ENCODE measurements at places on chromosomes 2 and 18. TPM values are rescaled to one million over a fixed set of nuclear protein-coding genes. Genes with fewer than 3 reads are reported as not detected.

DNA sequence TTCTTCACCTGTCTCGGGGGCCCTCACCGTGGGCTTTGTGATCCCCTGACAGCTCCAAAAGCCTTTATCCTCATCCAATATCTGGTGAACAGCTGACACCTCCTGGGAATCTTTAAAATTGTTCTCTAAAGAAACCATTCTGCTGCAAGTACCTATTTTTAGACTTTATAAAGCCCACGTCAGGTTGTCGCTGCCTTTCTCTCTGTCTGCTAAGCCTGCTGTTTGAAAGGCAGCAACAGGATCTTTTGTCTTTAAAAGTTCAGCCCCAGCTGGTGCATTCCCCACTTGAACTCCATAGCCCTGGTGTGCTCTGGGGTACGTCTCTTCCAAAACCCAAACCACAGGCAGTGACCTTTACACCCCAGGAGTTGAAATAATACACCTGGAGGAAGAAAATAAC lies 145.0 kb downstream of the NEDD4L start:
- no peak for DNase-seq

DNA sequence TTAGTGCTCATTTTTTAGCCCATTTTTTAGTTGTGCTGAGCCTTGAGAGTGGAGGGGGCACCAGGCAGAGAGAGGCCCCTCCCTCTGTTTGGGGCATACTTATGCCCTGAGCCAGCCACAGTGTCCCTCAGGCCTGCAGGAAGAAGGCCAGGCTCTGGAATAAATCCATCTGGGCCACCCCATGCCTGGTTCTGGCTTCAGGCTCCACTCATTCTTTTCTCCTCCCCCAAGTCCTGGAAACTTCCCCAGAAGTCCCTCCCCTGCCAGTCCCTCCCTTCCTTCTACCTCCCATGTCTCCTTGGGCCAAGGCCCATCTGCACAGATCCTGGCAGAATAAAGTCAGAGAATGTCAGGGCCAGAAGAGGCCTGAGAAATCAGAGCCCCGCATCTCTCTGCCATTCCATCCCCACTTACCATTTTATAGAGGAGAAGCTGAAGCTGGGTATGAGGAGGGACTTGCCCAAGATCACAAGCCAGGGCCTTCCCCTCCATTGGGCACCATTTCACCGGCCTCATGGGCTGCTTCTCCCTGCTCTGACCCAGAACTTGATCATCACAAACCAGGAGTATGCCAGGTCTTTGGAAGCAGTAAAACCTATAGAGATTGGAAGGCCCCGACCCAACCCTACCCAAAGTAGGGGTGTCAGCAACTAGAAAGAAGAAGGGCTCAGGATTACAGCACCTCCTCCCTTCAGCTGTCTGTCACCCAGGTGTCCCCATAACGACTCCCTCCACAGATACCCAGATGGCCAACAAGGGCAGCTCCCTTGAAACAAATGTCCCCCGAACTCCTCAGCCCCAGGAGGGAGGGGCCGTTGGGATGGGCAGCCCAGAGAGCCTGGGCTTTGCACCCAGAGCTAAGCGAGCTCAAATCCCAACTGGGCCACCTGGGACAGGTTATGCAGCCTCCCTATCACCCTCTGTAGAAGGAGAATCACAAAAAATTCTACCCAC lies 108.4 kb downstream of the POLR1A start:
- no peak for DNase-seq

GRCh38 chr2:170525566-170525900 lies 189.6 kb upstream of the SP5 start:
- DNase-seq = peak; percentile 35

DNA sequence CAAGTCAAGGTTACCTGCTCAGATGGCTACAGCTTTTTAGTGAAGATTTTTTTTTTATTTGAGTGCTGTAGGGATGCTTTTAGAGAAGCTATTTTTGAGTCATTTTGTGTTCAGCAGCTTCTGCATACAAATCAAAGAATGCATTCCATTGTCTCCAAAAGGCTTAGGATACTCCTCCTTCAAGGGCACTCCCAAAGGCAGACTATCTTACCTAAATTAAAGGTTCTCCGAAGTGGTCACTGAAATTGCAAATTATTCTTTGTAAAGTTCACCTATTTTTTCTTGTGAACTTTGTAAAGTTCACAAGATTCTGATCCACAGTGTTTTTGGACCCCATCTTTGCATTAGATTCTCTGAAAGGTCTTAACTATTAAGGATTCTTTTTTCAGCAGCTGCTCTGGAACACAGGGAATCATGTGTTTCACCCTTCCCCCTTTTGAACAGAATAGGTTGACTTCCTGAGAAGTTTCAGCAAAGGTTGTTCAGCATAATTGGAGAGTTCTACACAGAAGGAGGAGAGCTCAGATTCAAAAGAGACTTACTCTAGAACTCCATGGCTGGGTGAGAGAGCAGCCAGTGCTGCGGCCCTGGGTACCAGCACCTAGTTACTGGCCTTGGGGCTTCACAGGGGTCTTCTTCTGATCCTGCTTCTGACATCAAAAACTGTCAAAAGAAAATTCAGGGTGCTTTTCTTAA lies 14.5 kb downstream of the CLIP4 start:
- no peak for DNase-seq

- DNase-seq = no peak
These were observed 40.2 kb downstream of the EPAS1 start for GRCh38 chr2:46337208-46337994.

The MPP4 gene
- total RNA-seq = not detected

- no peak for DNase-seq
These were observed 464.7 kb downstream of the TXNL1 start for GRCh38 chr18:56173542-56174220.

The DYSF gene
- total RNA-seq = 7.5 TPM

The IL36B gene
- not detected for total RNA-seq

DNA sequence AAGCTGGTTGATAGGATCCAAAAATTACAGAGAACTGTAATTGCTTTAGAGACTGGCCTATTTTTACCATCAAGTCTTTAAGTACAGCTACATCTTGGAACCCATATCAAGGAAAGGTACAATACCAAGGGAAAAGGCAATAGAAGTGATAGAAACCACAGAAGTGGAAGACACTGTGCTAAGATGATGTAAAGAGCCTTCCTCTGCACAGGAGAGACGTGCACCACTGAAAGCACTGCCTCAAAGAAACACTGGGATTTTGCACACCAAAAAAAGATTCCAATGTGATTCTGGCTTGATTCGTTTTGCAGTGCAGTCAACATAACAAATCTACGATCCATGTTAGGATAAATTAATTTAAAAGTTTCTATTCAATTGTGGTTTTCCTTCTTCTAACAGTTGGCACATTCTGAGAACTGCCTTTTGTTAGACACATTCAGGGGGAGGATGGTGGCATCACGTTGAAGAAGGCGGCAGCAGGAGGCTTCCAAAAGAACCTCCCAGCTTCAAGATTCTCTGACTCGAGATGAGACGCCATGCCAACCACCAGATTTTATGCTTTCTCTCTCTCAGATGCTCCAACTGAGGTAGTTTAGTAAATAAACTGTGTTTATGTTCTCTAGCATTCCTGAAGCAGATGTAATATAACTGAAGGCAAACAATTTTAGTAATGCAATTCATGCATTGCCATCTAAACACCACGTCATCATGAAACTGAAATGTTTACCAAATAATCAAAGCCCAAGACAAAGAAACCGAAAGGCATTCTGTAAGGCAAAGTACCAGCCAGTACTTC lies 102.9 kb downstream of the BCL2 start:
- no peak for DNase-seq

GRCh38 chr2:135149251-135149650 lies 97.2 kb downstream of the RAB3GAP1 start:
- DNase-seq = no peak

DNA sequence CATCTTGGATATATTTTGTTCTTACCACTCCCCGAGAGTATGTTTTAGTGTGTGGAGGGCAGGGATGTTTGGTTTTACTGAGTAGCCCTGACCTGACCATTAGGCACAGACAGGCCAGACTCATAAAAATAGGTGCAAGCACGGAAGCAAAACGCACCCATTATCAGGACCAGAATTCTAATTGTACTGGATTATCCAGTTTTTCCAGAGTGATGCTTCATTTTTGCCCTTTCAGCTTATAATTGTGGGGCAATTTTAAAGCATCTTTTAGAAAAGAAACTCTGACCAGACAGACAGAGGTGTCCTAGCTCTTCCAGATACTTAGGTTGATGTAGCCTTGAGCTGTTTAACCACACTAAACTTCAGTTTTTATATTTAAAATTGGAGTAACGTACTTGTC lies 4.4 kb downstream of the NCOA1 start:
- no peak for DNase-seq

GRCh38 chr2:78721355-78722033 lies 304.0 kb upstream of the REG3G start:
- no peak for DNase-seq

GRCh38 chr2:133194362-133194655 lies 374.0 kb downstream of the NCKAP5 start:
- DNase-seq = no peak

GRCh38 chr18:64203295-64203694 lies 54.4 kb upstream of the LINC00305 start:
- no peak for DNase-seq

The FKBP1B gene
- 8.0 TPM for total RNA-seq

GRCh38 chr2:10906926-10907625 lies 4.7 kb upstream of the KCNF1 start:
- no peak for DNase-seq

- DNase-seq = no peak
These were observed 8.0 kb upstream of the SCN1A start for GRCh38 chr2:166135849-166136258.

The POMC gene
- total RNA-seq = 0.53 TPM

GRCh38 chr2:134008837-134009236 lies 245.0 kb upstream of the MGAT5 start:
- no peak for DNase-seq

The MYO5B gene
- total RNA-seq = 106 TPM

DNA sequence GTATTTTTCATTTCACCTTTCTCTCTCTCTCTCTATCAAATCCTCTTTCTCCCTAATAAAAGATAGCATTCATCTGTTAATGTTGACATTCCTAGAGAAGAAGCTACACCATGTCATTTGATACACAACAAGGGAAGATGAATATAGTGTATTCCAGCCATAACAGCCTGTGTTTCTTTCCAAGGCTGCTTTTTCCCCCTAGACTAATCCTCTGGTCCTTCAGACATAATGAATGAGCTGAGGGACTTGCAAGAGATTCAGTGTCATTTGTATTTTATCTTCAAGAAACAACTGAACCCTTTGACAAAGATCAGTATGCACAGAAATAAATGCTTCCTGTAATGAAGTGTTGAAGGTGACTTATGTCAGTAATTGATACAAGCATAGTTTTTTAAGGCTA lies 284.0 kb upstream of the NXPH2 start:
- DNase-seq = no peak

DNA sequence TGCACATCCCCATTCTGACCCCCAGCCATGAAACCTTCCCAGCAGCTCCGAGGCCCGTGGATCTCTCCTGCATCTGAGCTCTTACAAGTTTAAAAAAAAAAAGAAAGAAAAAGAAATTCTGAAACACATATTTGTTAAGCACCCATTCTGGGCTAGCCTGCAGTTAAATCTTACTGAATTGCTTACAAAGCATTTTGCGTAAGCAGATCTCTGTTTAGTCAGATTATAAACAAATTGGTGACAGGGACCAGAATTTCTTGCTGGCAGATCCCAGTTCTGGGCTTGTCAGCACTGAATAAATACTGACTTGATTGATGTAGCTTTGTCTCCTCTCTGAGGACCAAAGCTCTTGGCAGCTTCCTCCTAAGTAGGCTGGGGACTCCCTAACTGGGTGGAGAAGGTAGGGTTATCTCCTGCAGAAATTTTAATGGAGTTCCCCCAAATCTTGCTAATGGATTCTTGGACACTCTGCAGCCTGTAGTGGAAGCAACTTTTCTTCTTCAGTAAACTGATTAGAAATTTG lies 160.9 kb downstream of the MIB1 start:
- no peak for DNase-seq

The PLGLB1 gene
- total RNA-seq = 2.5 TPM

DNA sequence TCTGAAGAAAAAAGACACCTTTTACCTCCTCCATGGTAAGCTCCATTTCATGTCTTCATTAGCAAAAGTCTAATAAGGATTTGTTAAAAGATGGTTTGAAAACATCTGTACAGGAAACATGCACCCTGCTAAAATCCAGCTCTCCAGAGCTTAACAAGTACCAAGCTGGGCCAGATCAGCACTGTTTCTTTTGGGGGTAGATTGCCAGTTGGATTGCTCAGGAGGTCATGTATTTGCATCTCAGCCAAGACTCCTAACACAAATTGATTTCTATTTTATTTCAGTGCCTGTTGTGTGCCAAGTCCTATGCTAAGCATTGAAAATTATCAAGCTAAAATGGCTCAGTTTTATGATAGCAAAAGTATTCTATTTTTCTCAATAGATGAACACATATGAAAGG lies 3.4 kb upstream of the TMEM182 start:
- no peak for DNase-seq
